DND-41 (cell line): ENCODE measurements at places on chromosomes 1 and 21.

DNA sequence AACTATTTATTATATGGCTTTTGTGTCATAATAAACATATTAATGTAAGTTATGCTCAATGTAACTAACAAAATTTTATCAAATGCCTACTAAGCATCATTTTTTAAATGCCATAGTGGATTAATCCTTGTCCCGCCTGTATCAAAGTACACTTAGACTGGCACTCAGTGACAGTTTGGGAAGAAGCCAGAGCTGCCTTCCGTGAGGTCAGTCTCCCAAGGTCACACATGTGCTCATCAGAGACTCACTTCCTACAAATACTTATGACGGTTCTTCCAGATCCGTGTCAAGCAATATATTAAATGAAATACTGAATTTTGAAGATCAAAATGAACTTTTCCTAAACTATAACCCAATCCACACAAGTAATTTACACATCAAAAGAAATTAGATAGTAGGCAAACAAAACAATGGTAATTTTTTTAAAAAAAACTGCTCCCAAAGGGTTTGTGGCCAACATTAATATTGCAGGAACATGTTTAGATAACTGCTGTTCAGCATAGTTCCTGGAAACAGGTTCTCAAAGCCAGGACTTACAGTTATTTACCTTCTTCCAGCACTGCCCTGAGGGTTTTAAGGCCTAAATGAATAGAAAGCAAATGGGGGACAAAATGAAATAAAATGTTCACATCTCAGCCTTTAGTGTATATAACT lies 27.2 kb downstream of the WLS start:
- no peak for DNase-seq

- peak; percentile 82 for DNase-seq
Observed at GRCh38 chr1:43274125-43274803, 4.5 kb downstream of the TMEM125 start.

DNA sequence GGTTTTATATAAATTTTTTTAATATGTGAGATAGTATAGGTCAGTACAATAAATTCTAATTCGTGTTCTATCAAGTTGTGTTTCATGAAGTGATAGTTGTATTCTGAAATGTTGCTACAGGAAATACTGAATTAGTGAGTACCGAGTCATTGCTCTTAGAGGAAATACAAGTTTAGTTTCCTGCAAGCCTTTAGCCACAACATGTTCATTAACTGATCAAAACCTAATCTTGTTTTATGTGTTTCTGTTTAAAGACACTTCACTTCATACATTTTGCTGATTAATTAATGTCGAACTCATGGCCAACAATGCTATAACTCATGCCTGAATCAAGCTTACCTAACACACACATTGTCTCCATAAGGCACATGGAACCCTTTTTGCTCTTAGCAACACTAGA lies 43.6 kb downstream of the LRRC7 start:
- DNase-seq: no peak

- DNase-seq: no peak
Observed at GRCh38 chr1:220991959-220992704, 112.9 kb downstream of the HLX start.

GRCh38 chr1:30872948-30873263 lies 35.7 kb downstream of the SDC3 start:
- no peak for DNase-seq

DNA sequence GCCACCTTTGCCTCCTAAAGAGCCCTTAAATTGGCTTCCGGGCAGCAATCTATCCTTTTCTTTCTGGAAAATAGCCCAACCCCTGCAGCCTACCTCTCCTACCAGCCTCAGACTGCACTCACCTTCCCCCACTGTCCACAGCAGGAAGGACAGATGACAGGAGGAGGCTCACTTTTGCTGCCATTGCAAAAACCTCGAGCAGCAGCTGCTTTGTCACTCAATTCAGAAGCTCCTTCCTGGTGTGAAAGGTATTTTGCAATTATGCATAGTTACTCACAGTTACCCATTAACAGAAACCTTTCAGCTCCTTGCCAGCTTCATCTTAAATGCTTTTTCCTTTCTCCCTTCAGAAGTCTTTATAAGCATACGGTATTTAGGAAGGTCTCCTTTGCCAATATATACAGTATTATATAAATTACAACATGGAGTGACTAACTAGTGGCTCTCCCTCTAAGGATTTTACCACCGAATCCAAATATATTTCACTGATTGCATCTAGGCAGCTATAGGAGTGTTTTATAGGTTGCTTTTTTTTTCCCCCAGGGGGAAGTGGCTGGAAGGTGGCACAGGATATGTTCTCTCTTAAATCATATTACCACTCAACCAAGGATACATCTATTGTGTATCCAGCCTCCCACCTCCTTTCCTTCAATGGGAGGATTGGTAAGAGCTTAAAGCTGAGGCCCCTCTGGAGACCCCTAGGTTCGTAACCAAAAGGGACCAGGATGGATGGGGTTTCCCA lies 142.1 kb upstream of the IPO9 start:
- DNase-seq: no peak

DNA sequence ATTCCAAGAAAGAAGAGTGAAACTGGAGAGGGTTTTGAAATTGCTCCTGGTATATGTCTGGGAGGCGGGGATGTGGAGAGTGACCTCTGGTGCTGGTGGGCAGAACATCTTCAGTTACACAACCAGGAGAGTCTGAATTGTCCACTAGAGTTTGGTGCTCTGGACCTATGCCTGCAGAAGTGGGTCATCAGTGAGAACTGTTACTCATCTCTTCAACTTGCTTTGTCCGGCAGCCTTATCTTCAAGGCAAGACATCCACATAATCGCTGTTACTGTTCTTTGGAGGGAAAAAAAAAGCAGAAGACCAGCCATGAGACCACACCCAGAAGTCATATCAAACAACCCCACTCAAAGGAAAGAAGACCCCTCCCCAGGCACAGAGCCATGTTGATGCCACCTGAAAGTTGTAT lies 14.9 kb downstream of the SH2D1B start:
- no peak for DNase-seq

GRCh38 chr1:31954607-31955283 lies 16.6 kb upstream of the PTP4A2 start:
- DNase-seq: peak; percentile 38

DNA sequence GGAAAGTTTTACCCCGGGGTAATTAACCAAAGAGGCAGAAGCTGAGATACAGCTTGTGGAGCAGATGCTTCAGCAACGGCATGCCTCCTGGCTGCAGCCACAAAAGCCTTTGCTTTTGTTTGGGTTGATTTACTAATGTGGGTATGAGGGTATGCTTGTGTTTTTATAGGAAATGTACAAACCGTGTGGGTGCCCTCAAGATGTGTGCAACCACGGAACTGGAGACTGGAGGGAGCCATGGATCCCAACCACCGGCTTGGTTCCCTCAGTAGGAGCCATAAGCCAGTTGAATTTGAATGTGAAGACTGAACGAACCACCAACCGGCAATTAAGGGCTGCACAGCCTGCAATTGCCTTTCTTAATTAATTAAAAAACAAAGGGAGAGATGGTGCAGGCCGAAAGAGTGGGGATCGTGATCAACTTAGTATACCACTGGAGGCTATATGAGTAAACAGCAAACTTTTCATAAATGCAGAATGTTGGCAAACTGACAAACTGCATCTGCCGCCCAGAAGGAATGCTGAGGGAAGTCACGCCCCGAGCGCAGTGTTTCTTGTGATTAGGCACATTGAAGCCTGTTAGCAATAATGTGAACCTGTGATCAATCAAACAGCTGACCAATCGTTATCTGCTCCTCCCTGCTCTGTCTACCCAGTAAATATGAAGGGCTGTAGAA lies 104.1 kb downstream of the DISP1 start:
- no peak for DNase-seq

DNA sequence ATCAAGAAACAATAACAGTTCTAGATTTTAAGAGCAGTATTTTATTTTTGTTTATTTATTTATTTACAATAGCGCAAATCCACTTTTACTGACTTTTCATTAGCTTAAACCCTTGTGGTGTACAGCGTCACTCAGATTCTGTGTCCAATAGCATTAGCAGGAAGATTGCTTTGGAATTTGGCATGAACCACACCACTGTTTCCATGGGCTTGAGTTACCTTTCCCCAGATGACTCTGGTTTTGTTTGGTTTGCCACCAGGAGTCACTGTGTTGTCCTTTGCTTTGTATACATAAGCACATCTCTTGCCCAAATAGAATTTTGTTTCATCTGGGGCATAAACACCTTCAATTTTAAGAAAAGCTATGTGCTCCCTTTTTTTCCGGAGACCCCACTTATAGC lies 25.9 kb upstream of the SNRPE start:
- DNase-seq: no peak

- no peak for DNase-seq
Observed at GRCh38 chr1:59107516-59107915, 189.4 kb upstream of the FGGY start.

GRCh38 chr1:232844791-232845190 lies 39.6 kb downstream of the MAP10 start:
- no peak for DNase-seq

GRCh38 chr1:211903490-211904245 lies 73.1 kb upstream of the LPGAT1 start:
- no peak for DNase-seq

DNA sequence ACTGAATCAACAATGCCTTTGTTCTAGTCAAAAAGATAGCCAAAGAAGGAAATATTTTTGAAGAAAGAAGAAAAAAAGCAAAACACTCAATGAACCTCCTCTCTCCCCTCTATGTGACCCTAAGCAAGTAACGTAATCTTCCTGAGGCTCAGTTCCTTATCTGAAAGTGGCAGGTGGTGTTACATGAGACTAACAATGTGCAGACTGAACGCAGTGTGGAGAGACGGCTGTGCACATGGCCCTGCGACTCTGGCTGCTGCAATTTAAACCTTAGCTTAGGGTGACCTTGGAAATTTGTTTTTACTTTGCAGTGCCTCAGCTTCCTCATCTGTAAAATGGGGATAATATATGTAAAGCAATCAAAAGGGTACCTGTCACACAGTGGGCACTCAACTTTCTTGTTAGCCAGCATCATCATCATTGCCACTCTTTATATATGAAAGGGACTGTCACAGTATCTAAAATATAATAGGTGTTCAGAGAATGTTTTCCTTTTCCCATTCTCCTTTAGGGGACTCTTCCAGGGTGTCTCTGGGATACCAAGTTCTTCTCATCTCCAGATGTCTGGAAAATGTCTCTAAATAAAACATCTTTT lies 100.1 kb upstream of the JUN start:
- DNase-seq: no peak

- DNase-seq: no peak
Observed at GRCh38 chr1:212680680-212681389, 18.8 kb downstream of the BATF3 start.

GRCh38 chr1:112048421-112048820 lies 59.0 kb upstream of the KCND3 start:
- DNase-seq: no peak

DNA sequence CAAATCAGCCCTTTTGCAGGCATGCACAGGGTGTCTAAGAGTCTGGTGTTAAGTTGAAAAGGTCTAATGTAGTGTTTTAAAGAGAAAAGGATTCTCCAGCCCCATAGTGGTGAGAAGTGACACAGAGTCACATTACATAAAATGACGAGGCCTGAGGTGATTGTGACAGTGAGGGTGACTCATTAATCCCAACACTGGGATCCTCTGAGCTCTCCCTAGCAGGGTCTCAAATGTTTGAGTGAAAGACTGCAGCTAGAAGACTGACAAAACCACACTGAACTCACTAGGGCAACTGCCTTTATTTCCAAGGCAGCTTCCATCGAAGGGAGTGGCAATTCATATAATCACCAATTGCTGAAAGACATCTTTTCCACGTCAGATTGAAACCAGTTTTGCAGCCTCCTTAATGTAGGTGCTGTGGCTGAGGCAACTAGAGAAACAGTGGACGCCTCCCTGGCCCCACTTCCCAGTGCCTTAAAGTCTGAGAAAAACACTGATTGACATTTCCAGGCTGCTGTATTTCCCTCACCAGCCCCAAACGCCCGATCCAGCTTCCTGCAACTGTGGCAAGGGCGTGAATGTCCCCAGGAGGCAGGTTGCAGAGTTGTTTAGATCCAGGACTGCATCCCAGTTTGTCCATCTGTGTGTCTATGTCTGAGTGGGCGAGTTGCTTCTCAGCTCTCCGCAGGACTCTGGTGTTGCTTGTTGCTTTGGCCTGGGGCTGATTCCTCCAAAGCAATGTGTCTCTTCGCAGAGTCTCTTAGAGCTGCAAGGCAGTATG lies 81.4 kb downstream of the RUNX1 start:
- DNase-seq: no peak

- DNase-seq: no peak
Observed at GRCh38 chr1:184908506-184908905, 65.8 kb downstream of the NIBAN1 start.

DNA sequence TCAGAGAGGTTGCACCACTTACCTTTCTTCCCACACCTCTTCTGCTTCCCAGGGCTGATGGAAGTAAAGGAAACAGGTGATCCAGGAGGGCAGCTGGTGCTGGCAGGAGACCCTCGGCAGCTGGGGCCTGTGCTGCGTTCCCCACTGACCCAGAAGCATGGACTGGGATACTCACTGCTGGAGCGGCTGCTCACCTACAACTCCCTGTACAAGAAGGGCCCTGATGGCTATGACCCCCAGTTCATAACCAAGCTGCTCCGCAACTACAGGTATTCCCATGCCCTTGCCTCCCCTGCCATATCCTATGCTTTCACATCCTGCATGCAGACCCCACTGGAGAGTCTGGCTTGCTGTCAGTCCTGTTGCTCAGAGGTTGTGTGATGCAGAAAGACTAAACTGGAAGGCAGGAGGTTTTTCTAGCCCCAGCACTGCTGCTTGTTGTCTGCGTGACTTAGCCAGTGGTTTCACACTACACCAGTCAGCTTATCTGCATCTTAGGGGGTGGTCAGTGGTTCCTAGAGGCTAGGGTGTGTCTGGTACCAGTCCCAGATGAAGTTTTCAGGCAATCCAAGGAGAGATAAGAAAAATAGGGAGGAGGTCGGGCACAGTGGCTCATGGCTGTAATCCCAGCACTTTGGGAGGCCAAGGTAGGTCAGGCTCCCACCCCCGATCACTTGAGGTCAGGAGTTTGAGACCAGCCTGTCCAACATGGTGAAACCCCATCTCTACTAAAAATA lies 10.2 kb downstream of the RHOC start:
- DNase-seq: no peak

DNA sequence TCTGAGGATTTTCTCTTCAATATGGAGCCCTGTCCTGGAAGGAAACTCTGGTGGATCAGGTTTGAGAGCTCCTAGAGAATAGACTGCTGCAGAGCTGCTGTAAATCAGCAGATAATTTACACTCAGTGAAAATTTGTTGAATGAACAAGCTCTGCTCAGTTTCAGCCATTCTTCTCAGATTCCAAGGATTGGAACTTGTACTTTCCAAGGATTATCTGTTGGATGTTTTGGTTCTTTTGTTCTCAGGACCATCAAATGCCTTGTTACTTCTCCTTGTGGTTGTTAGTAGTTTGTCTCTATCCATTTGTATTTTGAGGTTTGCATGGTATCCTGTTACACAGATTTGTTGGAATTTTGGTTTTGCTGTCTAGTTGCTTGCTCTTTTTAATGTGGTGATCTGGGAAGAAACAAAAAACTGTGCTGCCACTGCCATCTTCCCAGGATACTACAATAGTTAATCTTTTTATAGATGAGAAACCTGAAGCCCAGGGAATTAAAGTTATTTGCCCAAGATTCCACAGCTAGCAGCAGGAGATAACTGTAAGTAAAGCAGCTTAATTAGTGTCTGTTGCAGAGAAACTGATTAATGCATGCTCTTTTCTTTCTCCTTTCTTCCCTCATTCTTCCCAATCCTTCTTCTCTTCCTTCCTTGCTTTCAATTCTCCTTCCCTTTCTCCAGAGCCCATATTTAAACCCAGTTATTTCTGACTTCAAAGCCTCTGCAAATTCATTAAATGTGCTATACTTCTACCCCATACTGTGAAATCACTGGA lies 21.7 kb upstream of the KIFAP3 start:
- DNase-seq: no peak

- no peak for DNase-seq
Observed at GRCh38 chr1:93958726-93959100, 49.5 kb upstream of the GCLM start.
